ENCODE measurements at places on chromosomes 7 and 10.

GRCh38 chr7:2979201-2979631, 64.5 kb downstream of the CARD11 start:
- no peak for DNase-seq

DNA sequence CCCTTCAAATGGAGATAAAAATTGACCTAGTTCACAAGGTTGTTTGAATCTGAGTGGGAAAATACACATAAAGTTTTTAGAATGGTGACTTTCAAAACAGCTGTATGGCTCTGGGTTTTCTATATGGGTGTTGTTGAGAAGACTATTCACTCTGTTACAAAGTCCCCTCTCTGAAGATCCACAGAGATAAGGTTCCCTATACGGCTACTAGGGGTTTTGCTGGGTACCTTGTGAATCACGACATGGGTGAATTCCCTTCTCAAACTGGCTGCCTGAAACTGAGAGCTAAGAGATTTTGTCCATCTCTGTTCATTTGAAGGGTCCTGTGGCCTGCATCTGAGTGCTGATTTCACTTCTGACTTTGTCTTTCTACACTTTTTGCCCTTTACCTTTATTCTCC, 11.8 kb upstream of the SLC13A1 start:
- no peak for DNase-seq

DNA sequence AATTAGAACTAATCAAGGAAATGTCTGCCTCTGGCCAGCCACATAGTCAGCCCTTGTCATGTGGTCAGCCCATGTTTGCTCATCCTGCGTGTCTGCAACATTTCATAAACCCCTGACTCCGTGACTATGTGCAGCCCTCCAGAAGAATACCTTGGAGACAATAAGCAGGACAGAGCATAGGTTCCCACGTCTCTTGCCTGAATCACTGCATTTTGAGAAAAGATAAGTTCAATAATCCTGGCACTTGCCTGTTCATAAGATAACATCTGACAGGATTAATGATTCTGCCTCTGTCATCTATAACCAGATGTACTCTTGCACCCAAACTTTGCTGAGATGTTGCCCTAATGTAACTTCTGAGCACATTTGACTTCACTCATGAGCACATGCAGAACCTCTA, 78.4 kb downstream of the AKR1D1 start:
- no peak for DNase-seq

DNA sequence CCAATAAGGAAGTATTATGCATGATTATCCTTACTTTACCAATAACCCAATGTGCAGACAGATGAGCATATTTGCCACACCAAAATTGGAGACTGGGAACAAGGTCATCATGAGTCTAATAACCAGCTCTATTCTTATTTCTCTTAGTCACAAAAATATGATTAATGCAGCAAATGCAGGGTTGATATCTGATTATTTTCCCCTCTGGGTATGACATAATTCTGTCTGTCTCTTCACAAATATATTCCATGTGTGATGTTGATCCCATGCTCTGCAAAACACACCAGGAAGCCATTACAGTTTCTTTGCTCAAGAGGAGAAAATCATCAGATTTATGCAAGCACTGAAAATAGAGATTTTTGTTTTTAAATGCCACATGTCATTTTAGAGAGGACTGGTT, 196.5 kb upstream of the DGKB start:
- no peak for DNase-seq

DNA sequence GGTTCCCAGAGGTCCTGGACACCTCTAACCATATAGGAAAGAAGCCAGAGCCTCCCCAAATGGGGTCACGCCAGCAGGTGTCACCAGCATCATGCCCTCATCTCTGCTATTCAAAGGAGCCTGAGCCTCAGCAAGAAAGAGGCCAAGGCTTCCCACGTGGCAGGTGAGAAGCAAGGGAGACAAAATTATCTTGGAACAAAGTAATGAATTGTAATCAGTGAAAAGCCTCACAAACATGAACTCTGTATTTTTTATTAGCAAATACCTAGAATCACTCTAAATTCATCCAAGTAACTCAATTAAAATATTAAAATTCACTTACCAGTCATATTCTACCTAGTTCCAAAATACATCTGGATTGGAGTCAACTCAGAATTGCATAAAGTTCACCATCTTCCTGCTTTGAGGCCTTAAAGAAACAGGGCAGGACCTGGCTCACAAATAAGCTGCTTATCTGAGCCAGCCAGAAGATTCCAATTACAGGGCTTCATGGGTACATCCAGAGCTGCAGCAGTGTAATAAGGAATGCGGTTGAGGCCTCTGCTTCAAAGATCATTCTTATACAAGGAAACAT, 68.7 kb downstream of the SGMS1 start:
- DNase-seq, result no peak

GRCh38 chr10:9158675-9159074, 1104.2 kb downstream of the GATA3 start:
- DNase-seq, result no peak

- no peak for DNase-seq
Measured at GRCh38 chr10:122308417-122309141, 37.5 kb downstream of the BTBD16 start.

- DNase-seq, result no peak
Measured at GRCh38 chr10:101974091-101974971, 81.6 kb downstream of the ARMH3 start.

- DNase-seq, result no peak
Measured at GRCh38 chr10:56881218-56881617, 520.2 kb upstream of the ZWINT start.

GRCh38 chr7:141697211-141697871, 4.6 kb downstream of the DENND11 start:
- no peak for DNase-seq

- peak; percentile 25 for DNase-seq
Measured at GRCh38 chr7:31134246-31135188, 82.4 kb downstream of the ADCYAP1R1 start.

GRCh38 chr7:101226721-101227120, 8.8 kb downstream of the ZNHIT1 start:
- DNase-seq, result no peak

DNA sequence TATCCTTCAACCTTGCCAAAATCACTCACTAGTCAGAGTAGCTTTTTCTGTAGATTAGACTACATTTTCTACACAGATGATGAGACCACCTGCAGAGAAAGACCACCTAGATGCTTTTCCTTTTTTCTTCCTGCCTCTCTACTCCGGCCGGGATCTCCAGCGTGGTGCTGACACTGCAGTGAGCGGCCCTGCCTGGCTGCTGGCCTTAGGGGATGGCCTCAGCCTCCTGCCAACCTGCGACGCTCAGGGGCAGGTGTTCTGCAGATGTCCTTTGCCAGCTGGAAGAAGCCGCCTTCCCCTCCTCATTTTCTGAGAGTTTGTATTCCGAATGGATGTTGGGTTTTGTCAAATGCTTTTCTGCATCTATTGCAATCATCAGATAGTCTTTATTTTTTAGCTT, 43.5 kb upstream of the NKX6-2 start:
- no peak for DNase-seq

DNA sequence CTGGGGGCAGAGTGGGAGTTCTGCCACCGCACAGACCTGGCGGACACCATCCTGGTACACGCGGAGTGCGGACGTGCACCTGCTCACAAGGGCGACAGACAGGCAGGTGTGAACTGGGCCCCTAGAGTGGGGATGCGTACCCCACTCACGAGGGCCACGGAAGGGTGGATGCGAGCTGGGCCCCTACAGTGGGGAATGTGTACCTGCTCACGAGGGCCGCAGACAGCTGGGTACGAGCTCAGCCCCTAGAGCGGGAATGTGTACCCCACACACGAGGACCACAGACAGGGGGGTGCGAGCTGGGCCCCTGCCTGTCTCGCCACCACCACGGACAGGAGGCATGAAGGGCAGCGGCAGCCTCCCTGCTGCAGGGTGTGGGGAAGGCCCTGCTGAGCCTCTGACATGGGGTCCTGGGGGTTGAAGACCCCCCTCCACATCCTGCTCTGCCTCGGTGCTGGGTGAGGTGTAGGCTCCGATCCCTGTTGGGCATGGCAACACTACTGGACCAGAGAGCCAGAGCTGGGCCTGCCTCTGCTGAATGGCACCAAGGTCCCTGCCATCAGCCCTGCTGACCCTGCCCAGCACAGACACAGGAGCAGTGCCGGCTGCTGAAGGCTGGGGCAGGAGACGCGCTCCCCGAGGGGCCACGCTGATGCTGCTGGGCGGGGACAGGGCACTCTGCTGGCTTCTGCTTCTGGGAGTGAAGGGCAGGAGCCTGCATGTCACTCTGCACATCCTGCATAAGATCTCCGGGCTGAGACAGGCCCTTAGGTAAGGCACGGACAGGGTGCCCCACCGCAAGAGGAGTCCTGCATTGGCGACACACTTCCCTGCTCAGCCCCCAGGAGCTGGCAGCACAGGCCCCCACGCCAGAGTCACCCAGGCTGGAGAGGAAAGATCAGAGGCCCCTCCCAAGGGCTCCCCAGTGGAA, 259.2 kb downstream of the MAD1L1 start:
- no peak for DNase-seq

DNA sequence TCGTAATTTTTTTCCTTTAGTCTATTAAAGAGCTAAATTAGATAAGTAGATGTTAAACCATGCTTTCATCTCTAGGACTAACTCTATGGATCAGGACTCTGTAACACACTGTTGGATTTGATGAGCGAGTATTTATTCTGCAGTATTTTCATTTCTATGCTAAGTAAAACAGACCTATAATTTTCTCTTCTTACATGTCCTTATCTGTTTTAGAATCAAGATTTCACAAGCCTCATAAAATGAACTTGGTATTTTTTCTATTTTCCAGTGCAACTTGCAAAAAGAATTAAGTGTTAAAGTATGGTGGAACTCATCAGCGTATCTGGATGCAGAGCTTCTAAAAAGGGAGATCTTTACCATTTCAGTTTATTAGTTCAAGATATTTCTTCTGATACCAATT, 2.4 kb downstream of the CACUL1 start:
- DNase-seq, result no peak

DNA sequence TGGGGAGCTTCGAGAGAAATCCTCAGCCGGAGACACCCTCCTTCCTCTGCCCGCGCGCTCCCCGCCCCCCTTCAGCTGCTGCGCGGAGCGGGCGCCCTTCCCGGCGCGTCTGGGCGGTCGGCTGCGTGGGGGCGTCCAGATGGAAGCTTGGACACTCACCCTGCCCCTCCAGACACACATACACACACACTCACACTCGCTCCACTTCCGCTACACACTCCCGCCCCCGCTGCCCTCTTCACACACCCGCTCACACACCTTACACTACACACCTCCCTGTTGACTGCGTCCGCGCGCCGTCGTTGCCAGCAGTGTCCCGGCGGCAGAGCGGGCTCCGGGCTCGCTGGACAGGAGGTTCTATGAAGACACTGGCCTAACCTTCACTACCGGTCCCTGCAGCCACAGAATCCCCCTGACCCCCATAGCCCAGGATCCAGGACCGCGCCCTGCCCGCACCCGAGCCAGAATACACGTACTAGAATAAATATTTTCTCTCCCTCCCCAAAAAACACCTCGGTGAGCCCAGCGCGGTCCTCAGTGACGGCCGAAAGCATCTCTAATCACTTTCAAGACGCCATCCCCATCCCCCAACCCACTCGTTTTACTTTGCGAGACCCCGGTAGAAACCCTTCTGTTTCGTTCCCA, 1.1 kb upstream of the EGR2 start:
- DNase-seq, result peak; percentile 53

DNA sequence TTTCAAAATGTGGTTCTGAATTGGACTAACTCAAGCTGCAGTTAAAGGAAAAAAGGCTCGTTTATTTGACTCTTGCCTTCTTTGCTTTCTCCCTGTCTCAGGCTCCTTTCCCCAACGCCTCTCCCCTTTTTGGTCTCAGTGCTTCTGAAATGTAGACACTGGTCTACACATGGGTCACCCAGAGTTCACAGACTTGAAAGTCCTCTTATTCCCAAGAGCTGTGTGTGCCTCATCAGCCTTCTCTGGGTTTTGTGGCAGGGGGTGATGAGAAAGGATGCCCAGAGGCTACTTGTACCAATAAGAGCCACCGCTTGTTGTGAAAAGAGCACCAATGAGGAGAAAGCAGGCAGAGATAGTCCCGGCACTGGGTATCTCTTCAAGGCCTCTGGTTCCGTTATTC, 125.7 kb downstream of the BICC1 start:
- no peak for DNase-seq

GRCh38 chr10:129501652-129502436, 34.8 kb downstream of the MGMT start:
- no peak for DNase-seq

DNA sequence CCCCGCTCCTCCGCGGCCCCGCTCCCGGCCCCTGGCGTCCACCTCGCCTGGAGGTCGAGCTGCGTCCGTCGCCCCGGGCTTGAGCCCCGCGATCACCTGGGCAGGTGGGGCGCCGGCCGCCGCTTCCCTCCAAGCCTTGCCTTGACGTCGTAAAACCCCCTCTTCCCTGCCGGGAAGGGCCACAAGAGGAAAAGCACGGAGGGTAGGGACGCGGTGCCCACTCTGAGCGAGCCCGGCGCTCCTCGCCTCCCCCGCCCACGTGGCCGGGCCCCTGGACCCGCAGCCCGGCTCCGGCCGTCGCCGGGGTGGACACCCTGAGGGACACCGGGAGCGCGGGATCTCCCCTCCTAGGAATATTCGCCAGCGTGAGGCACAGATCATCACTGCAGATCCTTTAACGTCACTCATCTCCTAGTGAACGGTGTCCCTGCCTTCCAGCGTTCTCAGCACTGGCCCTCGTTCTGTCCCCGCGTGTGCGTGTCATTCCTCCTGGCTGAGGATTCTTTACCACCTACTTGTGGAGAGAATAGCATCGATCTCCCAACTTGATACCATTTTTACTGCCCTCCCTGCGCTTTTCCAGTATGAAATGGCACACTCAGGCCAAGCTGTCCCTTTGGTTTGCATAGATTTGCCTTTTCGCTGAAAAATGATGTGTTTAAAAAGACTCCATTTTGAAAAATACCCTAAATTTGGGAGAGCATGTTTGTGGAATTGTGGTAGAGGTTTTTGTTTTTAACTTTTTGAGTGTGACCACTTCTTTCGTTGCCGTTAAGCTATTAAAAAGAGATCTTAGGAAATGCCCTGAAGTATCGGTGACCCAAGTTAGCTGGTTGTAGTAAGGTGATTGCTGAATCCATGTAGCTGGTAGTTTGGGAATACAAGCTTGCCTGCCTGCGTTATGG, 649 bp downstream of the ACTR3B start:
- DNase-seq, result no peak

DNA sequence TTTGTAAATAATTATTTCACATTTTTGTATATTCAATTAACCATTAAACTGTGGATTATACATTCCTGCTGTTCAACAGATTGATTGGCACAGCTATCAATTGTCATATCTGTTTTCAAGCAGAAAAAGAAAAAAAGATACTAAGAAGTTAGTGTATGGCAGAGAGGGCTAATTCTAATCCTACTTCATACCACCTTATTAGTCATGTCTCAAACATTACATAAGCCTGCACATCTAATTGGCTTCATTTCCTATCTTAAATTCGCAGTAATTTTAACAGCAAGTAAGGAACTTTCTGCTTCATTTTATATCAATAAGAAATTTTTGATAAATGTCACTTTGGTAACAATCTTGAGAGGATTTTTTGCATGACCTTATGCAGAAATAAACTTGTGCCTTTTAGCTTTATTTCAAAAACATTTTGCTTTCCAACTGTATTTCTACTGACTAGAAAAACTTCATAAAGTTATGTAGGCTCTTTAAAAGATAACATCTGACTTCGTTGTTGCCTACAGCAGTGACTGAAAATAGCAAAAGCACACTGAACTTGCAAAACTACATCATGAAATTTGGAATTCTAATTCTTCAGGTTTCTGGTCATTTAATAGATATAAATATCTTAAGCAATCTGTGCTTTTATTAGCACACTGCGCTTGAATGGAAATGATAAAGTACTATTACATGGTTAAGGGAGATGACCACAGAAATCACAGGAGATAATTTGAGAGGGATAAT, 111.5 kb downstream of the SEMA3C start:
- no peak for DNase-seq
